ENCODE measurements at places on chromosomes 12 and 14.

DNA sequence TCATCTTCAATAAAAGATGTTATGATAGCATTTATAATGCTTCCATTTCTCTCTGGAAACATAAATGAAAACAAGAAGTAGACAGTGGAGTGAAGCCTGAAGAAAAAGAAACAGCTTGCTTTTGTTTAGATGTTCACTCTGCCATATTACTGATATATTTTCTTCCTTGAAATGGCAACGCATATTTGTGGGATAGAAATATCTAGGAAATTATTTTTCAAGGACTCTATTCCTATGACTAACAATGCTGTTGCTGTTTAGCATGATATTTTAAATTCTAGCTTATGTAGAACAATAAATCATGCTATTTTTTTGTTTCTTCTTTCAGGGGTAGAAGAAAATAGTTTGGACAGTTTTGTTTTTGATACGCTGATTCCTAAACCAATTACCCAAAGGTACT lies 359.0 kb downstream of the NAV3 start:
- DNase-seq = no peak

GRCh38 chr12:42143452-42144157 lies 1.1 kb downstream of the GXYLT1 start:
- DNase-seq = no peak

DNA sequence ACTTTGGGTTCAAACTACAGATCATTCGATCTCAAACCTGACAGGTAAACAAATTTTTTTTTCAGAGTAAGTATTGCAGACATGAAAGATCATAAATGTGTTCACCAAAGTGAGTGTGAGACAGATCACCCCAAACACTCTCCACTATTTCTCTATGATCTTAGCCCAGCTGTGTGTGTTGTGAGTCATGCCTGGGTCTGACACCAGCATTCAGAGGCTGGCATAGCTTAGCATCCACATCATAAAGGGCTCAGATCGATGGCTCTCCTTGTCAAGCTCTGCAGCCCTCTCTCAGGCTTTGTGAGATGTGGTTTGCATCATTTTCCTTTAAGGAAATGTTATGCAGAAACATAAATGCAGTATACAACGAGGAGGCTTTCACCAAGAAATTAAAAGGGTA lies 164.9 kb downstream of the ETV6 start:
- no peak for DNase-seq

GRCh38 chr14:28966416-28967233 lies 200.0 kb downstream of the FOXG1 start:
- no peak for DNase-seq

- no peak for DNase-seq
Measured at GRCh38 chr12:132270969-132271754, 58.2 kb downstream of the GALNT9 start.

- no peak for DNase-seq
Measured at GRCh38 chr12:30019366-30020140, 235.8 kb upstream of the TMTC1 start.

DNA sequence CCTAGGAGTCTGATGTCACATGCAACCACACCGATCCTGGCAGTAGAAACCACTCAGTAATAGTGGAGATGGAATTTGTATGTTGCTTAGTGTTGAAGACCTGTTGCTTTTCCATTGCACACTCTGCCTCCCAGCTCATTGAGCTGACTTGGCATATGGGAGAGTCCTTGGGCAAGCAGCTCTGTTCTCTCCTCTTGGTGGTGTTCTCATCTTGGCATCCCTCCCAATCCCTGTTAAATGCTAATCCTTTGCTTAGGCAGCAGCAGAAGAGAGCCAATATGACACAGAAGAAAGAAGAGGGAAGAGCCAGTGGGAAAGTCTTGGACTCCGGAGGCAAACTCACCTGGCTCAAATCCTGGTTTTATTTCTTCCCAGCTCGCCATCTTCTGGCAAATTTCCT lies 178.0 kb upstream of the CAND1 start:
- DNase-seq = no peak

DNA sequence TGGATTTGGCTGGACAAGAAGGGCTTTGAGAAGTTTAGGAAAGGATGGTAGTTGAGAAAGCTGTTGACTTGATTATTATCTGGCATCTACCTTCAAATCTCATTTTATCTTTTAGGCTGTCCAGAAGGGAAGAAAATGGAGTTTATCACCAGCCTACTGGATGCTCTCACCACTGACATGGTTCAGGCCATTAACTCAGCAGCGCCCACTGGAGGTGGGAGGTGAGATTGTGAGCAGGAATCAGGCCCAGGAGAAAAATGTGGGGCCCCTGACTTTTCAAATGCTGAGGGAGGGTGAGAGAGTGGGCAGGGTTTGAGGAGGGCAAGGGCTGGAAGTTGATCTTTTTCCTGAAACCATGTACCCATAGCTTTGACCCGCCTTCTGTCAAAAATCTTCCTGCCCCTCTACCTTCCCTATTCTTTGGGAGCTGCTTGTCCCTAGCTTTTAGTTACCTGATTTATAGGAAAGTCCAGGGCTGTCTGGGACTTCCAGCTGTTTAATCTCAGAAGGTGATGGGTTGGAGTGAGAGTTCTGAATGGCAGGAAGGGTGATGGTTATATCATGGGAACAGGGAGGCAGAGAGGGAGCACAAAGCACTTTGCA lies 134.2 kb downstream of the SMOC1 start:
- no peak for DNase-seq

- DNase-seq = no peak
Measured at GRCh38 chr14:68359837-68360552, 432.9 kb downstream of the ZFP36L1 start.

GRCh38 chr14:34355584-34356263 lies 106.3 kb downstream of the SPTSSA start:
- no peak for DNase-seq
